ENCODE measurements at places on chromosomes 12 and 14. TPM values are rescaled to one million over a fixed set of nuclear protein-coding genes. Genes with fewer than 3 reads are reported as not detected.

The PTPRQ gene
- 1.2 TPM for total RNA-seq

The TC2N gene
- total RNA-seq: 0.25 TPM

The KCTD10 gene
- total RNA-seq: 64.4 TPM

The GNPTAB gene
- total RNA-seq: 4.7 TPM

The KRT82 gene
- not detected for total RNA-seq

The DBX2 gene
- total RNA-seq: not detected

The KRT77 gene
- total RNA-seq: not detected

The TMEM233 gene
- total RNA-seq: 0.07 TPM

The SLC5A8 gene
- not detected for total RNA-seq

The AKAP5 gene
- total RNA-seq: 0.63 TPM

The MBD6 gene
- 13.8 TPM for total RNA-seq

The OAS1 gene
- not detected for total RNA-seq

The OR4E2 gene
- not detected for total RNA-seq

The EMC9 gene
- 54.6 TPM for total RNA-seq

The GLT1D1 gene
- total RNA-seq: 1.4 TPM

The SIRT4 gene
- total RNA-seq: 7.4 TPM

Measured in cardiac muscle cell (in vitro differentiated cells and primary cell).